SHP77 treated with DMSO at 0.1 percent for 48 hours (cell line): ENCODE measurements at places on chromosomes 2 and 18.

DNA sequence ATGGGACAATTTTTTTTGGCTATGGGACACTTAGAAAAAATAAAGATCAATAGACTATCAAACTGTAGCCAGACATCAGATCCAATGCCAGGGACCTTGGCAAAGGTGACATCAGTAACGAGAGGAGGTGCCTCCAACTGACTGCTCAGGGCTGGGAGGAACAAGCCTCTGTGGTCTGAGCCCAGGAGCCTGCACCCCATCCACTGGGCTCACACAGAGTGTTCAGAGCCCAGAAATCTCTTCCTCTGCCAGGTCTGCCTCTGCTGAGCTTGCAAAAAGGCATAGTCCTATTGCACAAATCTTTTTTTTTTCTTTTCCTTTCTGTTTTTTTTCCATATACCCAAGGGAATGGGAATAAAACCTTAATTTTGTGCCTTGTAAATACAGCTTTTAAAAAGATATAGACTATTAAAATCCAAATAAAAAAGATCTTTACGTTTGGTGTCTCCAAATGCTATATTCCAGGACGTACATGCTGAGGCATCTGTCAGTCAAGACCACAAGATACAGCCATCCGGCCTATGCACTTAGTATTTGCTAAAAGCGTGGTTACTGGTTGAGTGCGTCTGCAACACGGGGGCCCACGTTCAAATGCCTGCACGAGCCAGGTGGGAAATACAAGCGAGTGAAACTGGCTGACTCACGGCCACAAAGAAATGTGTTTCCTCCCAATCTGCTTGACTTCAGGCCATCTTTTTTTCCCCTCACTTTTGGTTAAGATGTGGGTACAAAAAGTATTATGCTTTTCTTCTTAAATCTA lies 7.8 kb upstream of the ARHGAP25 start:
- no peak for DNase-seq

- no peak for DNase-seq
Measured at GRCh38 chr2:85503851-85504777, 34.9 kb upstream of the MAT2A start.

DNA sequence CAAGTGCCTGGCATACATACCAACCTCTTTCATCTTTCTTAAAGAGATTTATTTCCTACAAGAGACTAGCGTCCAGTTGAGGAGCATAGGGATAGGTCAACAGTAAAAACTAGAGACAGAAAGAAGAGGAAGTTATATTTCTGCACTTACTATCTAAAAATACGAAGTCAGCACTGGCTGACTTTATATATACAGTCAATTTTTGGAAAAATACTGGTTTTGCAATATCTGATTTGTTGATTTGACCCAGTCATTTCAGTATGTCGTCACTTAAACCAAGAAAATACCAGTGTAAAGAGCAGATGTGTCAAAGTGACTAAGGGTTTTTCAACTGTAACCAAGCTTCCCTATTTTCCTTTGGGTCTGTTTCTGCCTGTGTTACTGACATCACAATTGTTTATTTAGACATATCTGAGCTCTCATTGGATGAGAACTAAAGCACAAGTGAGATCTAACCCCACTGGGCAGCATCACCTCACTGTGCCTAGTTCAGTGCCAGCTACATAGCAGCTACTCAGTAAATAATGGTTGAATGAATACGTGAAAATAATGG lies 23.0 kb downstream of the CYTIP start:
- DNase-seq: no peak

DNA sequence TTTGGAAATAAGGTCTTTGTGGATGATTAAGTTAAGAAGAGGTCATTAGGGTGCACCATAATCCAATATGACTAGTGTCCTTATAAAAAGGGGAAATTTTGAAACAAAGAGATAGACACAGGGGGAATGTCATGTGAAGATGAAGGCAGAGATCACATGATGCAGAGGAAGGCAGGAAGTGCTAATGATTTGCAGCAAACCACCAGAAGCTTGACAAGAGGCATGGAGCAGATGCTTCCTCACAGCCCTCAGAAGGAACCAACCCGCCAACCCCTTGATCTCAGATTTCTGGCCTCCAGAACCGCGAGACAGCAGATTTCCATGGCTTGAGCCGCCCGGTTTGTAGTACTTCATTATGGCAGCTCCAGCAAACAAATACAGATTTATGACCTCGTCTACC lies 17.4 kb upstream of the SMARCAL1 start:
- DNase-seq: no peak

DNA sequence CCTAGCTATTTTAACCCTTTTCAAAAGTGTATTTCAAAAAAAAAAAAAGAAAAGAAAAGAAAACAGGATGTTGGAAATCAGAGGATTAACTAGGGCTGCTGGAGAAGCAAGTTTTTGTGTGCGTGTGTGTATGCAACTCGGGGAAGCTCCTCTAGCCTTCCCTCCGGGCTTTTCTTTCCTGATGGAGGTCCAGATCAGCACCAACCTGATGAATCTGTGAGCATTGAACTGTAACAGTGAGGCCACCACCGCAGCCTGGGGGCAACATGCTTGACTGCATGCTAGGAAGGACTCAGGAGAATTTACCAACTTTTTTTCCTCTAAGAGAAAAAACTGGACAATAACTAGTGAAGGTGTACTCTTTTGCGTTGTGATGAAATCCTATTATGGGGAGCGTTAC lies 2.3 kb downstream of the OBSL1 start:
- no peak for DNase-seq

DNA sequence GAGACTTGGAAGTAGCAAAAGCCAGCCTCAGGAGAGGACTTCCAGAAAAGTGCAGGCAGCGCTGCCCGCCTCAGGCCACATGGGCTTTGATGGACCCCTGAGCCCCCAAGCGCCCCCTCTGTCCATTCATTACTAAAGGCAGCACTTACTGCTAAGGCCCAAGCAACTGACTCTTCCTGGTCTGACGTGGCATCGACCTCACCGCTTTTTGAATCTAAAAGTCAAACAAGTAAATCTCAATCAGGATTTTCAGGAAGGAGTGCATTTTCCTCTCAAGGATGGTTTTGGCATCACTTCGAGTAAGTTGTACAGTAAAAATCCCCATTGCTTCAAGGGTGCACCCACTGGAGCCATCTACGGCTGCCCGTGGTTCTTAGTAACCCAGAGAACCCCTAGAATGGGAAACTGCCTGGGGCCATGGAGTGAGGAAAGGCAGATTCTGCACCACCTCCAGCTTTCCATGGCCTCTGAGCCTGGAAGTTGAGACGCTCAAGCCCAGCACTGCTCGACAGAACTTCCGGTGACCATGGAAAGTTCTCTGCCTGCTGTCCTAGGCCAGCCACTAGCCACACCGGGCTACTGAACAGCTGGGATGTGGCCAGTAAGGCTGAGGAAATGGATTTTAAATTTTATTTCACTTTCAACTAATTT lies 7.0 kb downstream of the HJURP start:
- no peak for DNase-seq

DNA sequence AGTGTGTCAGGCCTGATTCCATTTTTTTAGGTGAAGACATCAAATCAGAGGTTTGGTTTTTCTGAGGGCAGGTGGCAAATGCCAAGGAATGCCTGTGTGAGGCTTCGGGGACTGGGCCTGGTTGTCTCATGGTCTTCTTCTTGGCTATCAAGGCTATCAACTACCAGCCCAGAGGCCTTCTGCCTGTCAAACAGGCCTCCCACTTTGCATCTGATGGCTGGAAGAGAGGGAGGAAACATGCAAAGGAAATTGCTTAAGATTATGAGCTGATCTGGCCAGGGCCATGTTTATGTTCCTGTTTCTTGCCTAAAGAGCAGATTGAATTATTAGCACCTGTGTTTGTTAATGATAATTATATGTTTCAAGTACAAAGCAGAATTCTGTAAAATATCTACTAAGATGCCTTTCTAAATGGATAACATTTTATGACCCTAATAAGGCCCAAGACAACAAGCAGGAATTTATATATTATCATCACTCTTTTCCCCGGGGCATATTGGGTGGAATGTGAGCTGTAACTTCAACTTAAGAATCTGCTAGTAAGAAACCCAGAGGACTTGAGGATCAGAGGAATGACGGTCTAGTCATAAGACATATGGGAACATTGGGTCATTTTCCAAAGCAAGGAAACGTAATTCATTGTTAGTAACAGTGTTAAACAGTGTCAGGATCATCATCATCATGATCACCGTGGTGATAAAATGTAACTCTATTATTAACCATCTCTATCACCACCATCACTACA lies 123.2 kb downstream of the LYPD6B start:
- no peak for DNase-seq

GRCh38 chr2:20970068-20970467 lies 73.8 kb downstream of the APOB start:
- no peak for DNase-seq

GRCh38 chr2:137747509-137747908 lies 216.8 kb upstream of the HNMT start:
- DNase-seq: no peak
